Stimulated activated CD8-positive, alpha-beta memory T cell treated with anti-CD3 and anti-CD28 coated beads, Interleukin-15, amount 100 ng/mL, for 24 hours (primary cell): ENCODE measurements at places on chromosomes 2 and 18.

DNA sequence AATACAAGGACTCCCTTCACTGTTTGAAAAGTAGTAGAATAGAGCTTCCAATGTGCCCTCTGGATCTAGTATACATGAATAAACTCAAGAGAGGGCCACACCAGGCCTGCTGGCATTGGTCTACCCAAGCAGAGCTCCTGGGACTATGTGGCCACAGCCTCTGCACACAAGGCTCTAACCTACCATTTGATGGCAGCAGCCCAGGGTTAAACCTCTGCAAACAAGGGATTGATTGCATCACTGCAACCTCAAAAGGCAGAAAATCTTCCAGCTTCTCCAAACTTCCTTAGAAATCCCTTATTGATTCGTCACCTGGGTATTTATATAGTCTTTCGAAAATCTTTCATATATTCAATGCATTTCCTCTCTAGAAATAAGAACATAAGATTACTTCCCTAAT is 147.6 kb upstream of the SETBP1 start:
- no peak for DNase-seq

- DNase-seq: no peak
These were observed 21.7 kb downstream of the LBH start for GRCh38 chr2:30252723-30253701.

DNA sequence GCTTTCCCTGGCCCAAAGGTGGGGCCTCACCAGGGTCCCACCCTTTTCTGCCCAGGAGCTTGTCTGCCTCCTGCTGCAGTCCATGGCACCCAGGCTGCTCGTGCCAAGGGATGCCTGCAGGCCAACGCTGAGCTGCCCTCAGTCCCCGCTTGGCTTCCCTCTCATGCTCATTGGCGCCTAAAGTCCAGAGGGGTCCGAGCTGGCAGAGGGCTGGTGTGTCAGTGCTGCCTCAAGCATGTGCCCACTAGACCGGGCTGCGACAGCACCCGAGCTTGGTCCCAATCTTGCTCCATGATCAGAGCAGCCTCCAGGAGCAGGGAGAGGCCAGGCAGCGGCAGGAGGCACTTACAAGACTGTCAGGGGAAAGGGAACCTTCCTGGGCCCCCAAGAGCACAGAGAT is 287.0 kb downstream of the ICOS start:
- no peak for DNase-seq

- no peak for DNase-seq
These were observed 206.0 kb upstream of the SPRED2 start for GRCh38 chr2:65638443-65638842.

- DNase-seq: no peak
These were observed 39.5 kb upstream of the ATP6V1B1 start for GRCh38 chr2:70895998-70896764.

DNA sequence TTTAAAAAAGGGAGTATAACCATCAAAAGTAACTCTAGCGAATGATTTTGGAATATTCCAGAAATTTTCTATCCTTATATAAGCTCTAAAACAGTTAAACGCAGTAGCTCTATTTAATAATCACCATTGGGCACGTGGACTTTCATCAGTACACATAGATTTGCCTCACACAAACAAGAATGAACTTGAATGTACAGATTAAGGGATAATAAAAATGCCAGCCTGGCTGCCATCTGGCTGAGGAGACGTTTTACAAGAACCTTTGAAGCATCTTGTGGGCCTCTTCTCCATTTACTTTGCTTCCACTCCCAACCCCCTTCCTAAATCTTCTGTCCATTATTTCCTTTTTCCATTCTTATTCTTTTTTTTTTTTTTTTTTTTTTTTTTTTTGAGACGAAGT is 47.2 kb downstream of the AGAP1 start:
- DNase-seq: no peak

DNA sequence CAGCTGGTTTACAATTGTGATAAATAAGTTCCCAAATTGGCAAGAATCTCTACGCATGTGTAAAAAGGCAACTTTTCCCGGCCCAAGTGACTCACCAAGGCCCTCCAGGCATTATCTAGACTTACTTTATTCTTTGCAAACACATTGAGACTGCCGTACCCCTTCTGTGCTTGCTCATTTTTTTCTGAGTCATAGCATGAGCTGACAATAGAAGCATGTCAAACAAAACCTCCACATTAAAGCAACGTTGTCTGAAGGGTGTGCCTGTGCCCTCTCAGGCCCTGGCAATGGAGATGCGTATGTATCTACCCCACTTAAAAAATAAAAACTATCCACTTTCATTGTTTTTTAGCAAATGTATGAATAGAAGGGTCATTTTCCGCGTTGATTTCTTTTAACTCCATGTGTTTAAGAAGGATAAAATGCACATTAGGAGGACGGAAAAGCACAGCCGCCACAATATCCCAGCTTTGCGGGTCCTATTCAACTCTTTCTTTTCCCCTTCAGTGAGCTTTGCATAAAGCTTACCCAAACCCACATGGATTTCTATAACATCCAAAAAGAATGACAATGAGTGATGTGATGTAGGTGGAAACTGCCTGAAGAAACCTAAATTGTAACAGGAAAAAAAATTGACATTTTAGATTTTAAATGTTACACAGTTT is 298.2 kb downstream of the CDCA7 start:
- no peak for DNase-seq

- DNase-seq: no peak
These were observed 27.3 kb downstream of the SPTBN1 start for GRCh38 chr2:54483426-54483825.

GRCh38 chr2:37589298-37589697 is 82.1 kb downstream of the CDC42EP3 start:
- no peak for DNase-seq

GRCh38 chr2:105521176-105521575 is 122.3 kb upstream of the FHL2 start:
- no peak for DNase-seq

GRCh38 chr2:159046966-159047365 is 78.5 kb downstream of the TANC1 start:
- DNase-seq: no peak

DNA sequence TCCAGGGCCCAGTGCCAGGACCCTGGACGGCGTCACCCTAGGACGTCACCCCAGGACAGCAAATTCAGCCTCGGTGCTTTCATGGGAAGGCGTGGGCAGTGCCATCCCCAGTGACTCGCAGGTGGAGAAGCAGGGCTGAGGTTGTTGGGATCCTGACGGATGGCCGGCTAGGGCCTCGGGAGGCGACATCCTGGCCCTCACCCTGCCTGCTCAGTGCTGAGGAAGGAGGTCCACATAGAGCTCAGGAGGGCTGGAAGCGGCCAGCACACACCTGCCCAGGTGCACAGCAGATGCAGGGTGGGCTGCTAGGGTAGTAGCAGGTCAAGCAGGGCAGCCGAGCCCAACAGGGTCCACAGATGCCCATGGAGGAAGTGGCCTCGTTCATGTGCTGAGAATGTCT is 482.0 kb upstream of the SALL3 start:
- no peak for DNase-seq

- no peak for DNase-seq
These were observed 47.4 kb upstream of the CDCA7 start for GRCh38 chr2:173307293-173307692.

DNA sequence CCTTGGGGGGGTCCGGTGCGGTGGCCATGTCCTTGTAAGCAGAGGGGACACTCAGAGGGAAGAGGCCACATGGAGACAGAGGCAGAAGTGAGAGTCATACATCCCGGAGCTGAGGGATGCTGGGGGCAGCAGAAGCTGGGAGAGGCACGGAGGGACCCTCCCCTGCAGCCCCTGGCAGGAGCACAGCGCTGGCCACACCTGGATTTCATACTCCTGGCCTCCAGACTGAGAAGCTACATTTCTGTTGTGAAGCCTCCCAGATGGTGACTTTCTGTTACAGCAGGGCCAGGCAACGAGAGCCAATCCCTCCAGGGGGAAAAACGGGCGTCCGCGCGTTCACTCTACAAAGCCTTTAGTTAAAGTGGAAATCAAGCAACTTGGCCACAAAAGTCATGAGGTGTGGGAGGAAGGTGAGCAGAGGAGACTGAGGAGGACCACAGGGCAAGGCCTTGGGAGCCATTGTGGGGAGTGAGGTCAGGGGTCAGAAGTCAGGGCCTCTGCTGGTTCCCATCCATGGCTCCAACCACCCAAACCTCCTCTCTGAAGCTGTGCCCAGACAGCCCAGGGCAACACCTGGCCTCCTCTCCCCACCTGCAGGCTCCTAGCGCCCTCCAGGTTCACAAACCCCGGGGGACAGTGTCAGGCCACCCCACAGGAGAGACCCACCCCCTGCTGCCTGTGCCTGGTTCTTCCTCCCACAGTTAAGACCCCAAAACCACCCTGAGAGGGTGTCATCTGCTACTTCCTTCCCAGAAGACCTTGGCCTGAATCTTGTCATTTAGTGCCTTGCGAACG is 4.5 kb upstream of the MBP start:
- DNase-seq: no peak

DNA sequence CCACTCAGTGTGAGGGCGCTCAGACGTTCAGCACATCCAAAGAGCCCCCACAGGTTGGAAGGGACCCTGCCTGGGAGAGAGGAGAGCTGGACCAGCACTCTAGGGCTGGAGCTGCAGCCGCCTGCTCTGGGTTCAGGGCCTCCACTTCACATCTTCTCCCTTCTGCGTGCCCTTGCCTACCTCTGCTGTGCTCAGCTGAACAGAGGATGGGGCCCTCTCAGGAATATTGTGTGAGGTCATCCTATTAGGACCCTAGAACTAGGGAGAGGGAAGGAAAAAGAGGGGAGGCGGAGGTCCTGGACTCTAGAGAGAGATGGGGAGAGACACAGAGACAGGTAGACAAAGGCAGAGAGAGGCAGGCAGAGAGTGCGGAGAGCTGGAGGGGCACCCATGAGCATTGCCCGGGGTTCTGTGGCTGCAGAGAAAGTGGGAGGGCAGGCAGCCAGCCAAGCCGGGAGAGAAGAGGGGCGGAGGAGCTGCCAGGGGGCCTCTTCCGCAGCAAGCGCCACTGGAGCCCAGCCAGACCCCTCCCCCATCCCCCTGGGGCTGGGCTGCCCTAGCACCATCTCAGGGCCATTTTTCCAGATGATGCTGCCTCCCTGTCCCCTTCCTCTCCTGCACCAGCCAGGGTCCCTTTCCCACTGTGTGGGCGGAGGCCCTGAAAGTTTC is 8.3 kb upstream of the TNS1 start:
- DNase-seq: no peak

- DNase-seq: no peak
These were observed 131.7 kb upstream of the CDH20 start for GRCh38 chr18:61201511-61201910.

GRCh38 chr18:65954372-65954771 is 203.6 kb downstream of the CDH7 start:
- DNase-seq: no peak

DNA sequence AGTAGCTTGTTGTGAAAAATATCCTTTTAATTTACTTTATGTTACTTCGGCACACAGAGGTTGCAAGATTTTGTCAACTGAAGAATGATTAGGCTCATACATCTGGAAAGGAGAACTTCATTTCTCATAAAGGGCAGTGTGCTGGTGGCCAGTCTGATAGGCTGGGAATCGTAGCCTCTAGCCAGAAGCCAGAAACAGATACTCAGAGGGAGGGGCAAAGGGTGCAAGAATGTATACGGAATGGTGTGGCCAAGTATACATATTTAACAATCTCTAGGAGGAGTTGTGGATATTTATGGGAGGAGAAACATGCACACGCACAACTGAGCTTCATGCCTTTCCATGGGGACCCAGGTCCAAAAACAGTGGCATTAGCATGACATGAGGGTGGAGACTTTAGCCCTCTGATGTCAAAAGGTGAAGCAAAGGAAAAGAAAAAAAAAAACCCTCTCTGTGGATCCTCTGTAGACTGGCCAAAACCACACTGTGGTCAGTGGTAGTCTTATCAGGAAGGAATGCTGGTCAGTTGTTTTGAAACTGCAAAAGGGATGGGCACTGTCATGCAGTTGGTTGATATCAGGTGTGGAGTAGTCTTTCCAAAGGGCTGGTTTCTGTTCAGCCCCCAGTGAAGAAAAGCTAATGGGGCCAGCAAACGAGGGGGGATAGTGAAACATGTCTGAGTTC is 34.9 kb upstream of the APCDD1 start:
- DNase-seq: no peak
